ENCODE measurements at places on chromosomes 3 and 15. TPM values are rescaled to one million over a fixed set of nuclear protein-coding genes. Genes with fewer than 3 reads are reported as not detected.

DNA sequence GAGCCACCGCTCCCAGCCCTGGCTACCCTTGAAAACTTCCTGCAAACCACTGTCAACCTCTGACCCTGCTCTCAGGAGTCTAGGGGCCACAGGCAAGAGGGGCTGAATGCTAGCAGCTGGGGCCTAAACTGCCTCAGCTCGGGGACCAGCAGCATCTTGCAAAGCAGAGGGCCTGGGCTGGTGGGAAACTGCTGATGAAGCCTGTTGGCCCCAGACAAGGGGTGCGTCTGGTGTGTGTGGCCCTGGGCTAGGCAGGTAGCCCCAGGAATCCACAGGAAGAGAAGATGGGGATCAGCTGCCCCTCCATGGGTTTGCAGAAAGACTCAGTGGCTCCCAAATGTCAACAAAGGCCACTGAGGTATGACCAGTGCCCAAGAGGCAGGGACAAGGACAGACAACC is 8.2 kb upstream of the POLG start:
- DNase-seq: no peak

- DNase-seq: no peak
Observed at GRCh38 chr15:59329570-59330350, 42.9 kb downstream of the MYO1E start.

DNA sequence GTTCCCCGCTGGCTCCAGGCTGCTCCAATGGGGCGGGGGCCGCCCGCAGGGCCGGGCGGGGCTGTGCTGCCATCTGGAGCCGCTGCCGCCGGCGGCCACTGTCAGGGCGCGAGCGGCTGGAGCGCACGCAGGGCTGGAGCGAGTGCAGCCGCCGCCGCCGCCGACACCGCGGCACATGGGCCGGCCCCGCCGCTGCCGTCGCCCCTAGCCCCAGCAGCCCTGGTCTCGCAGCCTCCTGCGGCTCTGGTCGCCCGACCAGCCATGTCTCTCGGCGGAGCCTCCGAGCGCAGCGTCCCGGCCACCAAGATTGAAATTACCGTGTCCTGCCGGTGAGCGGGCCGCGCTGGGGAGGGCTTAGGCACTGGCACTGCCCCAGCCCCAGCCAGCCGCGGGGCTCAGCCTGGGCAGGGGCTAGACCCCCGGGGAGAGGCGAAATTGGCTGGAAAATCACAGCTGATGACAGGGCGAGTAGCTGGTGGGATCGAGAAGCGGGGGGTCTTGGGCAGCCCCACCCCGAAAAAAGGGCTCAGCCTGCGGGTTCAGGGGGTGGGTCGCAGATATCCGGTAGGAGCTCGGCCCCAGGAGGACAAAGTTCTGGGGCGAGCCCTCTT is at the start of gene CPNE9:
CPNE9 (plus strand) TSS at position 98 of the 611 bp plus-strand sequence; CDS start at position 262, 164 bp downstream.
- DNase-seq: no peak

- no peak for DNase-seq
Observed at GRCh38 chr3:140505876-140506275, 172.0 kb upstream of the TRIM42 start.

GRCh38 chr3:53079791-53080555 is 34.1 kb upstream of the SFMBT1 start:
- no peak for DNase-seq

GRCh38 chr15:39851500-39852092 is 68.5 kb downstream of the GPR176 start:
- no peak for DNase-seq

DNA sequence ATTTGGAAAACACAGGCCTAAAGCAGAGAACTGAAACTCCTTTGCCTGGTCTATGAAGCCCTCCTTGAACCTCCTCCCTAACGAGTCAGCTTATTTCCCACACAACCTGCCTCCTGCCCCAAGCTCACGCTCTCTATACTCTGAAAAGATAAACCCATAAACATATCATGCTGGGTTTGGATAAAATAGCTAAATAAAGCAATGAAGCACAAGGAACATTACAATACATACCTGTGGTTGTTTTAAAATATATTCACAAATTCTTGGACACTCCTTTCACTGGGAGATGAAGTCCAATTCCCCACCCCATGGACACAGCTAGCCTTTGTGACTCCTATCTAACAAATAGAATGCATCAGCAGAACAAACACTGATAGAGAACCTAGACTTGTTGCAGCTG is 98.2 kb downstream of the PLCH1 start:
- DNase-seq: no peak

- no peak for DNase-seq
Observed at GRCh38 chr3:185215873-185216606, 37.8 kb downstream of the EHHADH start.

DNA sequence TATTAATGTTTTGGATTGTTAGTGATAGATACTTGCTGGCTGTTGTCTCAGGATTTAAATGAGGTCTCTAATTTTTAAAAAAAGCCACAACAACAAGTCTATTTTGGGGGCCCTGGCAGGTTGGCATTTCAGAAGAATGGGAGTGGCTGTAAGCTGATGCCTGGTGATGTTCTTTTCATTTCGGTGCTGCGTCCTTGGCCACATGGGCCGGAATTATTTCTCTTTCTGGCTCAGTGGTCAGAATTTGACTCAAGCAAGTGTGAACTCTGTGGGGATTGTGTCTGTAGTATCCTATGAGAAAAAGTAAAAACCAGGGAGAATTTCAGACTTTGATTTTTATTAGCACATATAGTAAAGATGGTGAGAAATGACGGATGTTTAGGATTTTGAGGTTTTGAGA is 203.0 kb downstream of the AKAP13 start:
- DNase-seq: no peak

GRCh38 chr15:38128341-38128781 is 124.3 kb upstream of the SPRED1 start:
- no peak for DNase-seq

- no peak for DNase-seq
Observed at GRCh38 chr3:65888196-65888595, 150.5 kb downstream of the MAGI1 start.

DNA sequence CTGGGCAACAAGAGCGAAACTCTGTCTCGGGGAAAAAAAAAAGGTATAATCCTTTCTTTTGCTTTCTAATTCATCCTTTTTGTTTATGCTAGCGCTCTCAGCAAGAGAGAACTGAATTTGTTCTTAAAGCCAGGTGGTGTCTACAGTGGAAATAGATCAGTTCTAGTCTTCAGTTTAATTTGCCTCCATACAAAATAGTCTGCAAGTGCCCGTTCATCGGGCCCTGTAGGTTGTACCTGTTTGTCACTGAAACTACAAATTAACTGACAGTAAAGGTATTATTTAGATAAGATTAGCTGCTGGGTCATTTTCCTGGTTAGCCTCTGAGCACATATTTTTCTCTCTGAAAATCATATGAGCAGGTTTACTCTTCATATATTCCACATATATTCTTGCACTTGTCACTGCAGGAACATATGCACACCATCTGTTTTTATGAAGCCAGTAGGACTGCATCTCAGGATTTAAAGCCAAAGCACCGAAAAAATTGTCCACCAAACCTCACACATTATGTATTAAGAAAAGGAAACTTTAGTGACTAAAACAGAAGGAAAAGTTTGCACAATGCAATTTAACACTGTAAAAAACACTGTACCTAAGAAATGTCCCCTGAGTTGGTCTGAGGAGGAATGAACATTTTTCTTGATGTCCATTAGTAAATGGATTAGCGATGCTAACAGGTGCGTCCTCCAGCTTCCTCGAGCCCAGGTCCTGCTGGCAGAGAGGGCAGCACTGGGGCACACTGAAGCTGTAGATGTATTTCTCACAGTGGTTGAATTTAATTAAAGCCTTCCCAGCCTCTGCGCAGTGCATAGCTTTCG is 437 bp downstream of the MKRN2OS start:
- no peak for DNase-seq

DNA sequence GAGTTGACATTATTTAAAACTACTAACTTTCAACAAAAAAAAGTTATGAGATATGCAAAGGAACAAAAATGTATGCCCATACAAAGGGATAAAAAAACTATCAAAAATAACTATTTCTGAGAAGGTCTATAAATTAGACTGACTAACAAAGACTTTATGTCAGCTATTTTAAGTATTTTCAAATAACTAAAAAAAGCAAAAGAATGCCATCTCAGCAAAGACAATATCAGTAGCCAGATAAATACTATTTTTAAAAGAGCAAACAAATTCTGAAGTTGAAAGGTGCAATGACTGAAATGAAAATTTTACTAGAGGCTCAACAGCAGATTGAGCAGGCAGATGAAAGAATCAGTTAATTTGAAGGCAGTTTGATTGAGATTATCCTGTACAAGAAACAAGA is 3.6 kb upstream of the STRIT1 start:
- DNase-seq: no peak

DNA sequence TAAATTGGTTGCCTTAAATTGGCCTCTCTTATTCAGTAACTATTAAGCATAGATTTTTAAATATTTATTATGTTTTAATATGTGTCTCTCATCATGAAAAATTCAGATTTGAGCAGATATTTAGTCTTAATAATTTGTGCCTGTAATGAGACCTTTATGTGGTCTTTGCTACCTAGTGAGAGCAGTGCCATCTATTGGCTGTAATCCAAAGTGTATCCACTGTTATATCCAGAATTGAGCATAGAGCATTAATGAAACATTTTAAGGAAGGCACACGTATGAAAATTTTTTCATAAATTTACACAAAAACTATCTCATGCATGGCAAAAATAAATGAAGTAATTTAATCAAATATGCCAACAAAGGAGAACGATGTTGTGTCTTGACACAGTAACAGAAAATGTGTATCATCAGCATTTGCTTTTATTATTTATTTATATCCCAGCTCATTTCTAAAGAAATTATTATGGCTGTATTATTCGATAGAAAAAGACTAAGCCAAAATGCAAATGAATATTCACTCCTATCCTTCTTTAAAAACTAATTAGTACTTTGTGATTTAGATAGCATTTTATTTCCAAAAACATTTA is 203.5 kb downstream of the RSRC1 start:
- DNase-seq: no peak

DNA sequence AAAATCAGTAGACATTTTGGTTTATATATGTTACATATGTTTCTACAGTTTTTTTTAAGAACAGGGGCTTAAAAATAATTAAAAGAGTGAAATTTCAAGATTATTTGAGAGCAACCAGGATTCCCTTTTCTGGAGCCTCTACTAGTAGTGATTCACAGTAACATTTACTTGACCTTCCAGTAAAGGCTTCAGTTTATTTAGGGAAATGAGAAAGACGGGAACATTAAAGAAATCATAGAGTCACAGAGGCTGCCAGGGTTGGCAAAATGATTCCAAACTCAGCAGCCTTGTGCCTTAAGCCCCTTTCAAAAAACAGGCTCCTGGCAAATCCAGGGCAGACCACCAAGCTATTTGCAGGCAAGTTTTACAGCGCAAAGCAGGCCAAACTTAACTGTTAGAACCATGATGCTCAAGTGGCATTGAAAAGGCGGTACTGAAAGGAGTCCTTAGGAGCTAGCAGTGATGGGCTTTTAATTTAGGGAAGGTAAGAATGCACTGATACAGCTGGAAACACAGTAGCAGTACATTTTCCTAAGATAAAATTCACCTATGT is 201.1 kb upstream of the ADAMTS9 start:
- no peak for DNase-seq

DNA sequence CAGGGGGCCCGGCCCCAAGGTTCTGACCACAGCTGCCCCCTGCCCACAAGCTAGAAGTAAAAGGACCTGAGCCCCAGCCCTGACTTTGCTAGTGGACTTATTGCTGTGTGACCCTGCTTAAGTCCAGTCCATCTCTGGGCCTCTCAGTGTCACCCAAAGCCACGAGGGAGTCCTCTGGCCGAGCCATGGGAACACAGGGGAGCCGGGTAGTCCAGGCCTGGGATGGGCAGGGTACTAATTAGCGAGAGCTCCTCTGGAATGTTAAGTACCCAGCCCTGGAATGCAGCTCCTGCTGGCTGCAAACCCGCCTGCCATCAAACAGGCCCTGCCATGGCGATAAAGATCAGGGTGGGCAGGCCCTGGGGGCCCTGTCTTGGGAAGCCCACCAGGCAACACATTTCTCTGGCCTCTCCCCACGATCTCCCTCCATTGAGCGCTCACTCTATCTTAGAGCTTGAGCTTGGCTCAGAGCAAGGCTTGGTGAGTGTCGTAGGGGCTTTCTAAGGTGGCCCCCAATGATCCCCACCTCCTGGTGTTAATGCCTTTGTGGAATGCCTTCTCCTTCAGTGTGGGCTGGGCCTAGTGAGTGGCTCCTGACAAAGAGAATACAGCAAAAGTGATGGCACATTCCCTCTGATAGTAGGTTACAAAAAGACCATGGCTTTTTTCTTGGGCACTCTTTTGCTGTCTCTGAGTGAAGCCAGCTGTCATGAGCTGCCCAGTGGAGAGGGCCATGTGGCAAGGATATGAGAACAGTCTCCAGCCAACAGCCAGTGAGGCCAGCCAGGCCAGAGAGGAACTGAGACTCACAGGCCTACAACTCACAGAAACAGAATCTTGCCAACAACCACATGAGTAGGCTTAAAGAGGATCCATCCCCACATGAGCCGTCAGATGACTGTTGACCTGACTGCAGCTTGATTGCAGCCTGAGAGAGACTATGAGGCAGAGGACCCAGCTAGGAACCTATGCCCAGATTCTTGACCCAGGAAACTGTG is 133.1 kb downstream of the SMAD6 start:
- peak; percentile 50 for DNase-seq

GRCh38 chr15:47866446-47866845 is 149.1 kb downstream of the SEMA6D start:
- DNase-seq: no peak

DNA sequence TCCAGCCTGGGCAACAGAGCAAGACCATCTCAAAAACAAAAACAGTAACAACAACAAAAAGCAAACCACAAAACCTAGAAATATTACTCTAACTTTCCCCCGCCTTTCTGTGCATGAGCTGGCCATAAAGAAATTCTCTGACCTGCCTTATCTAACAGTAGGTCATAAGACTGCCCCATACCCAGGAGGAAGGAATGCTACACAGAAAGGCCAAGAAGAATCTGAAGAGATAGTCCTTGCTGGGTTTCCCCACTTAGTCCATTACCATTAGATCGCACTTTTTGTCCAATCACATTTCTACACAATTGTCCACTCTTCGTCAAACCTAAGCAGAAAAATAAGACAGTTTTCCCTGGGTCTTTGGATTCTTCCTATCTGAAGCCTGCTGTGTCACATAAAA is 23.5 kb downstream of the CIAO2A start:
- DNase-seq: no peak

The GOLGA6L10 gene
- total RNA-seq: 2.3 TPM

The SLC35G2 gene
- total RNA-seq: 5.0 TPM

The C2CD4A gene
- 0.09 TPM for total RNA-seq

The MGA gene
- 31.8 TPM for total RNA-seq

The LDHAL6B gene
- not detected for total RNA-seq

The MAPKBP1 gene
- 22.9 TPM for total RNA-seq

The CP gene
- total RNA-seq: 0.28 TPM

The DOCK3 gene
- 15.2 TPM for total RNA-seq

The GREM1 gene
- total RNA-seq: 0.48 TPM

The NDUFB4 gene
- 217 TPM for total RNA-seq

The ABHD2 gene
- 86.8 TPM for total RNA-seq

The C3orf20 gene
- not detected for total RNA-seq

The FILIP1L gene
- 16.8 TPM for total RNA-seq
